Large intestine (tissue), 12 donors: ENCODE measurements at places on chromosomes 6 and 20. TPM values are rescaled to one million over a fixed set of nuclear protein-coding genes. Genes with fewer than 3 reads are reported as not detected.

Gene TENT5A
- 25.7 TPM for polyA plus RNA-seq

Gene DYNLT2
- 7.2 TPM for polyA plus RNA-seq

Gene NAA20
- 61.5 TPM for polyA plus RNA-seq

Gene KIF6
- 0.70 TPM for polyA plus RNA-seq

Gene UNC5CL
- 164 TPM for polyA plus RNA-seq

Gene UNC93A
- 36.4 TPM for polyA plus RNA-seq

Gene AP5S1
- 8.2 TPM for polyA plus RNA-seq

- DNase-seq: no peak
Measured at GRCh38 chr6:74287932-74288331, 591.9 kb downstream of the CD109 start.

DNA sequence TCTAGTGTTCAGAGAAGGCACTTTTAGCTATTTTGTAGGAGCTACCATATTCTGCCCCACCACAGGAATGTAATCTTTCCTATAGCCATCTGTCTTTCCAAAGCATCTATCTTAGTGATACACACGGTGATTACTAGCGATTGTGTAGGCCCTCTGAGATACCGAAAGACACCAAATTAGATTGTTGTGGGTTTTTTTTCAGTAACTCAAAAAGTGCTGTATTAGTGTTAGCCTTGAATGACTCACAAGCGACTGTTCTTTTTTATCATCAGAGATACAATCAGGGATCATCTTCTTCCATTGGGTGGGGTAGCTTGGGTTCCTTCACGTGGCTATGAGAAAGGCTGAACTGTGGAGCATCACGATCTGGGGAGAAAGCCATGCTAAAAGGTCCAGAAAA is 160.2 kb downstream of the MTFR2 start:
- no peak for DNase-seq

GRCh38 chr6:20319520-20320357 is 81.9 kb upstream of the E2F3 start:
- no peak for DNase-seq

DNA sequence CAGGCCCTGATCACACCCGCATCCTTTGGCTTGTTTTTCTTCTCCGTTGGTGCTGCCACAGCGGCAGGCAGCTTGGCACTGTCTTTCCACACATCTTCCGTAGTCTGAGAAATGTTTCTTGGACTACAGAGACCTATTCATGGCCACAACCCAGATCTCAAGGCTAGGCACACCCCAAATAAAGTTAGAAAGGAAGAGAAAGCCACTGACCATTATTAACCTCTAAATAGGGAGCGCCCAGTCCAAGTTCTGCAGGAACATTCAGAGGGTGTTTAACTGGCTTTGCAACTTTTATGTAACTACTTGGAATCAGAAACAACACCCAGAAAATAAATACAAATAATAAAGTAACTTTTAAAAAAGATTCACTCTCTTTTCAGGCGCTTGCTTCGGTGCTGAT is 124.8 kb upstream of the NEDD9 start:
- no peak for DNase-seq

GRCh38 chr6:21263531-21264287 is 329.8 kb upstream of the SOX4 start:
- DNase-seq: no peak

- no peak for DNase-seq
Measured at GRCh38 chr6:11889572-11889971, 111.0 kb upstream of the ADTRP start.

GRCh38 chr6:106539936-106540335 is 89.4 kb downstream of the RTN4IP1 start:
- DNase-seq: no peak

DNA sequence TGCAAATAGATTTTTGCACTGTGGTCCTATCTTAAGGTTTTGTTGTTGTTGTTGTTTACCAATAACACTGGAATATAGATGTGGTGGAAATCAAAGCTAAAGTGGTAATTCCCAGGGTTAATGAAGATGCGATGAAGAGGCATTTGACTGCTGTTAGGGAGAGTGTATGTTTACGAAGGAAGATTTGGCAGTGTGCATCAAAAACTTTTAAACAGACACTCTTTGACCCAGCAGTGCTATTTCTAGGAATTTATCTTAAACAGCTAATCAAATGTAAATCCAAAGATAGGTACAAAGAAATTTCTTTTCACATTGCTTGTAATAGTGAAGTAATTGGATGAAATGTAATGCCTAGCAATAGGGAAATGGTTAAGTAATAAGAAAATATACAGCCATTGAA is 34.0 kb downstream of the KDM1B start:
- no peak for DNase-seq

- no peak for DNase-seq
Measured at GRCh38 chr6:5083307-5083583, 1.9 kb upstream of the PPP1R3G start.

DNA sequence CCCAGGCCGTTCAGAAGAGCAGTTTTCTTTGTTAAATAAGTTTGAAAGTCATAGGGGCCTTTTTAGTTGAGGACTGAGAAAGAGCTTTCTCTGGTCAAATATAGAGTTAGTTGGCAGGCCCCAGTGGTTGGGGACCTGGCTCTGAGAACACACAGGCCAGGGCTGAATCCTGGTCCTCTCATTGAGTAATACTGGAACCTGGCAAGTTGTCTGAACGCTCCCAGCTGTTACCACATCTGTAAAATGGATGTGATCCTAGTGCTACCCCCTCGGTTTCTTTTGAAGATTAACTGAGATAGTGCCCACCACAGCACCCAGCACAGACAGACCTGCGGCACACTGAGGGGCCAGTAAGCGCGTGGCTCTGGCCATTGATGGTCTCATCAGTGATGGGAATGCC is 215.5 kb downstream of the ZDHHC14 start:
- no peak for DNase-seq
